ENCODE measurements at places on chromosomes 1 and 21. TPM values are rescaled to one million over a fixed set of nuclear protein-coding genes. Genes with fewer than 3 reads are reported as not detected.

DNA sequence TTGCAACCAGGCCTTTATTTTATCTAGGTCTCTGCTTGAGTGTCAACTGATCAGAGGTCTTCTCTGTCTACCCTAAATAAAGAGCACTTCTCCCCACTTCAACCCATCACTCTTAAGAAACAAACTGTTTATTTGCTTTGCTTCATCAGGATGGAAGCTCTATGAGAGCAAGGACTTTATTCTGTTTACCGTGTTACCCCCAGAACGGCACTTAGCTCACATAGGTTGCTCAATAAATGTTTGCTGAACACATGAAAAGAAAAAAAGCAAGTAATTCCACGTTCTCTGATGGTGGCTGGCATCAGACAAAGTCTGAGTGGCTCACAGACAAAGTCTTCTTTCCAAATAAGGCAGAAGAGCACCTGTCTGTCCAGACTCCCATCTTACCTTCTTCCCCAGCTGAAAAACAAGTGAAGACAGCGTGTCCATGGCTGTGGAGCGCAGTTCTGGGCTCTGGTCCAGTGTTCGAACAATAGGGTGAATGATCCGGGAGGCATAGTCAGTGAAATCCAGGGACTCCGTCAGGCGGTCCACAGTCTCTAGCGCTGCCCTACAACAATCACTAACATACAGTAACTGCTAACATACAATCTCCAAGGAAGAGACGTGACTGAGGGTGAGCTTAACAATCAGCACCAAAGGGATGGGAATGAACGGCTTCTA lies 22.9 kb downstream of the ANGPTL7 start:
- no peak overlapping the region for H3K4me3 ChIP-seq
- H3K36me3 ChIP-seq, result peaks cover 30% of the 10 kb centered on the region
- no peak overlapping the region for H3K27ac ChIP-seq
- H3K4me1 ChIP-seq, result no peaks in the 10 kb centered on the region
- no peak for DNase-seq
- no peaks in the 10 kb centered on the region for H3K27me3 ChIP-seq

- H3K27me3 ChIP-seq, result no peaks in the 10 kb centered on the region
- H3K36me3 ChIP-seq, result no peaks in the 10 kb centered on the region
- H3K4me1 ChIP-seq, result peaks cover 16% of the 10 kb centered on the region
- DNase-seq, result no peak
- peak overlapping the region; percentile 75 for H3K4me3 ChIP-seq
- H3K27ac ChIP-seq, result peak overlapping the region; percentile 39
Measured at GRCh38 chr1:5992814-5993555, 760 bp upstream of the NPHP4 start.

DNA sequence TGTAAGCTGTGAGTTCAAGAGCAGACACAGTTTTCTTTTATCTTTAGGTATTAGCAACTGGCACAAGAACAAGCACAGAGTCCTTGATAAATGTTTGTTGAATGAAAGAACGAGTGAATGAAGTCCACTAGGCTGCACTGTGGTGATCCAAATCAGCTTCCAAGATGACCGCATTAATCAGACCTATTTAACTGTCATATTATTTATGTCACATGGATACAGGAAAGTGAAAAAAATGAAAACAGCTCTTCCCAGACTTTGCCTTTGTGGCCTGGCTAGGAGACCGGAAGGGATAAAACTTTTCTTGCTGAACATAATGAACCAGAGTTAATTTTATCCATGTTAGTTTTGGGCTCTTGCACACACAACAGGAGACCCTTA lies 261.3 kb downstream of the TNR start:
- no peaks in the 10 kb centered on the region for H3K36me3 ChIP-seq
- peaks cover 7% of the 10 kb centered on the region for H3K27me3 ChIP-seq
- H3K4me1 ChIP-seq, result no peaks in the 10 kb centered on the region
- DNase-seq, result no peak
- H3K27ac ChIP-seq, result no peak overlapping the region

- no peaks in the 10 kb centered on the region for H3K4me1 ChIP-seq
- H3K4me3 ChIP-seq, result no peak overlapping the region
- H3K27ac ChIP-seq, result no peak overlapping the region
- H3K27me3 ChIP-seq, result no peaks in the 10 kb centered on the region
- no peak for DNase-seq
Measured at GRCh38 chr1:81453367-81453703, 347.4 kb upstream of the ADGRL2 start.

GRCh38 chr1:229035054-229035747 lies 235.7 kb upstream of the RAB4A start:
- no peaks in the 10 kb centered on the region for H3K36me3 ChIP-seq
- no peak for DNase-seq
- no peaks in the 10 kb centered on the region for H3K4me1 ChIP-seq
- H3K27ac ChIP-seq, result no peak overlapping the region
- H3K27me3 ChIP-seq, result peaks cover 8% of the 10 kb centered on the region

GRCh38 chr1:79749607-79750006 lies 743.1 kb upstream of the ADGRL4 start:
- H3K4me3 ChIP-seq, result no peak overlapping the region
- H3K36me3 ChIP-seq, result no peaks in the 10 kb centered on the region
- DNase-seq, result no peak

GRCh38 chr1:163230827-163231226 lies 28.1 kb upstream of the RGS5 start:
- DNase-seq, result no peak
- H3K27me3 ChIP-seq, result no peaks in the 10 kb centered on the region
- no peaks in the 10 kb centered on the region for H3K4me1 ChIP-seq
- no peak overlapping the region for H3K27ac ChIP-seq
- H3K36me3 ChIP-seq, result no peaks in the 10 kb centered on the region

DNA sequence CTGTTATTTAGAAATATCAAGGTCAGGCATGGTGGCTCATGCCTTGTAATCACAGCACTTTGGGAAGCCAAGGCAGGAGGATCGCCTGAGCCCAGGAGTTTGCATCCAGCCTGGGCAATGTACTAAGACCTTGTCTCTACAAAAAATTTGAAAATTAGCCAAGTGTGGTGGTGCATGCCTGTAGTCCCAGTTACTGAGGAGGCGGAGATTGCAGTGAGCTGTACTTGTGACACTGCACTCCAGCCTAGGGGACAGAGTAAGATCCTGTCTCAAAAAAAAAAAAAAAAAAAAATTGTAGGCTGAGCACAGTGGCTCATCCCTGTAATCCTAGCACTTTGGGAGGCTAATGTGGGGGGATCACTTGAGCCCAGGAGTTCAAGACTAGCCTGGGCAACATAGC lies 45.3 kb downstream of the PIK3CD start:
- no peak overlapping the region for H3K27ac ChIP-seq
- DNase-seq, result no peak
- H3K27me3 ChIP-seq, result no peaks in the 10 kb centered on the region
- no peaks in the 10 kb centered on the region for H3K36me3 ChIP-seq

GRCh38 chr1:98053471-98054366 lies 132.9 kb upstream of the DPYD start:
- DNase-seq, result no peak
- H3K4me1 ChIP-seq, result no peaks in the 10 kb centered on the region
- H3K27me3 ChIP-seq, result no peaks in the 10 kb centered on the region
- peak overlapping the region; percentile 68 for H3K4me3 ChIP-seq
- peak overlapping the region; percentile 65 for H3K27ac ChIP-seq

DNA sequence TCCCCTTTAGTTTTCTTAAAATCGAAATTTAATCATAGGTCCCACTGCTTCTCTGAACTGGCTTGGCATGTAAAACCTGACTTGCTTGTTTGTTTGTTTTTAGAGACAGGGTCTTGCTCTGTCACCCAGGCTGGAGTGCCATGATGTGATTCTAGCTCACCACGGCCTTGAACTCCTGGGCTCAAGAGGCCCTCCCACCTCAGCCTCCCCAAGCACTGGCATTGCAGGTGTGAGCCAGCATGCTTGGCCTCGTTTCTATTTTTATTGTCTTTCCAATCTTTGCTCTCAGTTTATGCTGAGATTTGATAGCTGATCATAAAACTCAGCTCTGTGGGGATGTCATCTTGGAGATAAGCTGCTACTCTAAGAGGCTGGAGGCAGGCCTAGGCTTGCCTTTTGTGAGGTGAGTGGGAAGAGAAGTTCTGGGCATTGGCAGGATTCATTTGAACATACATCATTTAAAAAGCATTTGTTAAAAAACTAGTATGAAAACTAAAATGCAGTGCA lies 51.5 kb upstream of the GCLM start:
- no peaks in the 10 kb centered on the region for H3K36me3 ChIP-seq
- H3K27ac ChIP-seq, result no peak overlapping the region
- DNase-seq, result no peak
- no peaks in the 10 kb centered on the region for H3K4me1 ChIP-seq
- H3K27me3 ChIP-seq, result no peaks in the 10 kb centered on the region

GRCh38 chr1:242059976-242060375 lies 61.1 kb upstream of the MAP1LC3C start:
- H3K4me3 ChIP-seq, result no peak overlapping the region
- H3K4me1 ChIP-seq, result no peaks in the 10 kb centered on the region
- no peaks in the 10 kb centered on the region for H3K36me3 ChIP-seq
- no peaks in the 10 kb centered on the region for H3K27me3 ChIP-seq
- DNase-seq, result no peak

DNA sequence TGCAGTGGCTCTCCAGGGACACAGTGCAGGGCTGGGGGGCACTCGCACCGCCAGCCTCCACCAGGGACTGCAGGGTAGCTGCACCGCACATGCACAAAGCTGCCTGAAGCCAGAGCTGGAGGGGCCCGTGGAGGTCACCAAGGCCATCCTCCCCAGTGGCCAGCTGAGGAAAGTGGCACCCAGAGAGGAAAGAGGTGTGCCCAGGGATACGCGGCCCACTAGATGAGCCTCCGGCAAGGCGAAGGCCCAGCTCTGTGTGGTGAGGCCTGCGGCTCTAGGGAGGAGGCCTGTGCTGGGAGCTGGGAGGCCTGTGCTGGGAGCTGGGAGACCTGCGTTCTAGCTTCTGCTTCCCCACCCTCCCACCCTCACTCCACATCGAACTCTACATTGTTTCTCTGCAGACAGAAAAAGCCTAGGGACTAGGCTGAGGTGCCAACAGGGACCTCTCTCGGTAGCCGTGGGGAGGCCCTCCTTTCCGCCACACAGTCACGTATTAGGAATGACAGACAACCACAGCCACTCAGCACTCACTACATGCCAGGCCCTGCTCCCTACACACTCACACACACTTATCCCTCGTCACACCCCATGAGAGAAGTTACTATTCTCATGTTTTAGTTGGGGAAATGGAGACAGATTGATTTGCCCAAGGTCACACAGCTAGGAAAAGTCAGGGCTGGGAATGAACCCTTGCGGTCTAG lies 921 bp upstream of the ASCL5 start:
- no peaks in the 10 kb centered on the region for H3K36me3 ChIP-seq
- H3K27me3 ChIP-seq, result peaks cover 5% of the 10 kb centered on the region
- no peak overlapping the region for H3K4me3 ChIP-seq
- no peak overlapping the region for H3K27ac ChIP-seq

DNA sequence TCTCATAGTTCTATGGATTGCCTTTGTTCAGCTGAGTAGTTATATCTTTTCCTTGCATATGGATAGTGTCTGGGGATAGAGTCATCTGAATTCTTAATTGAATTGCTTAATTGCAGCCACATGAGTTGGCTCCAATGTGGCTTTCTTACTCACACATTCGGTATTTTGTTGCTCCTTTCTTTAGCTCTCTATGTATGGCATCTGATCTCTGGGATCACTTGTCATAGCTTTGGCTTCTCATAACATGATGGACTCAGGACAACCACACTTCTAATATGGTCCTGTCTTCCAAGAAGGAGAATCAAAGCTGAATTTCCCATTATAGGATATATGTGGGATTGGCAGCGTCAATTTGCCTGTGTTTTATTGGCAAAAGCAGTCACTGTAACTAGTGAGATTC lies 716.2 kb downstream of the NCAM2 start:
- no peaks in the 10 kb centered on the region for H3K27me3 ChIP-seq
- no peaks in the 10 kb centered on the region for H3K4me1 ChIP-seq
- H3K36me3 ChIP-seq, result no peaks in the 10 kb centered on the region
- DNase-seq, result no peak
- no peak overlapping the region for H3K27ac ChIP-seq

DNA sequence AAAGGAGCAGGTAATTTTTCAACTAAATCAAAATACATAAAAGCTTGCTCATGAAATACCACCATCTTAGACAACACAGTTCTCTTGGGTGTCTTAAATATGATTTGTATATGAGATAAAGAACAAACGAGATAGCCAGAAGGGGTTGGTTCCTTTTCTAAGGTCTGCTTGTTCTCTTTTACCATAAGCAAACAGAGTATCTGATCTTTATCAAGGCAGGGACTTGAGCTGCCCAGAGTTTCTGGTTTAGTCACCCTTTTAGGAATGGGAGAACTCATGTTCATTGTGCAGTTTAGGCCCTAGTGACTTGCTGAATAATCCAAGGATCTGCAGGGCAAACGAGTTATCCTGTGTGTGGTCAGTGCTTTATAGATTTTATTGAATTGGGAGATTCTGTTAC lies 3.0 kb upstream of the SUCO start:
- H3K27me3 ChIP-seq, result no peaks in the 10 kb centered on the region
- no peaks in the 10 kb centered on the region for H3K36me3 ChIP-seq
- H3K4me3 ChIP-seq, result no peak overlapping the region
- no peak overlapping the region for H3K27ac ChIP-seq
- no peak for DNase-seq

DNA sequence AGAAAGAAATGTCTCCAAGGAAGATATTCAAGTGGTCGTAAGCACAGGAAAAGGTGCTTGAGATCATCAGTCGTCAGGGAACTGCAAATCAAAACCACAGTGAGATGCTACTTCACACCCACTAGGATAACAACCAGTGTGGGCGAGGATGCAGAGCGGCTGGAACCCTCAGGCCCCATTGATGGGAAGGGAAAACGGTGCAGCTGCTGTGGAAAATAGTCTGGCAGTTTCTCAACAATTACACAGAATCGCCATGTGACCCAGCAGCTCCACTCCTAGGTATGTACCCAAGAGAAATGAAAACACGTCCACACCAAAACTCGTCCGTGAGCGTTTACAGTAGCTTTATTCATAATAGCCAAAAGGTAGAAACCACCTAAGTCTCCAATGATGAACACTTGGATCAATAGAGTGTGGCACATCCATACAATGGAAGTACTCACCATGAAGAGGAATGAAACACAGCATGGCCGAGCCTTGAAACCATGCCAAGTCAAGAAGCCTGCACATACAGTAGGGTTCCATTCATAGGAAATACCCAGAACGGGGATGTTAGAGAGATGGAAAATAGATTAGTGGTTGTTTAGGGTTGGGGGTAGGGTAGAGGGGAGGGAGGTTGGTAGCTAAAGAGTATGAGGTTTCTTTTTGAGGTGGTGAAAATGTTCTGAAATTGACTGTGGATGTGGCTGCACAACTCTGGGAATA lies 6.1 kb downstream of the DFFB start:
- H3K27ac ChIP-seq, result no peak overlapping the region
- no peak overlapping the region for H3K4me3 ChIP-seq
- H3K4me1 ChIP-seq, result peaks cover 1% of the 10 kb centered on the region
- H3K36me3 ChIP-seq, result no peaks in the 10 kb centered on the region
- DNase-seq, result no peak
- H3K27me3 ChIP-seq, result no peaks in the 10 kb centered on the region

- no peak overlapping the region for H3K27ac ChIP-seq
- peaks cover 29% of the 10 kb centered on the region for H3K27me3 ChIP-seq
- H3K4me3 ChIP-seq, result no peak overlapping the region
- no peak for DNase-seq
Measured at GRCh38 chr1:90706437-90707362, 10.4 kb downstream of the BARHL2 start.

GRCh38 chr1:42259739-42260064 lies 75.3 kb downstream of the FOXJ3 start:
- H3K27ac ChIP-seq, result 0 out of 2 replicates have a peak overlapping the region, but pooled peaks have one; percentile 5
- H3K4me1 ChIP-seq, result peaks cover 8% of the 10 kb centered on the region
- H3K27me3 ChIP-seq, result no peaks in the 10 kb centered on the region
- DNase-seq, result no peak
- H3K4me3 ChIP-seq, result no peak overlapping the region

Gene KCNJ15
- 0.13 TPM for total RNA-seq

Gene CFHR5
- not detected for total RNA-seq

Gene PAX7
- not detected for total RNA-seq

Gene PLEKHA6
- total RNA-seq, result 5.5 TPM

All from Panc1 (cell line).